ENCODE measurements at places on chromosomes 5 and 9.
A peak's percentile ranks its signal among the peaks of the same experiment; 100 is the strongest.

- DNase-seq = no peak
Observed at GRCh38 chr5:171599957-171600612, 180.6 kb downstream of the FGF18 start.

DNA sequence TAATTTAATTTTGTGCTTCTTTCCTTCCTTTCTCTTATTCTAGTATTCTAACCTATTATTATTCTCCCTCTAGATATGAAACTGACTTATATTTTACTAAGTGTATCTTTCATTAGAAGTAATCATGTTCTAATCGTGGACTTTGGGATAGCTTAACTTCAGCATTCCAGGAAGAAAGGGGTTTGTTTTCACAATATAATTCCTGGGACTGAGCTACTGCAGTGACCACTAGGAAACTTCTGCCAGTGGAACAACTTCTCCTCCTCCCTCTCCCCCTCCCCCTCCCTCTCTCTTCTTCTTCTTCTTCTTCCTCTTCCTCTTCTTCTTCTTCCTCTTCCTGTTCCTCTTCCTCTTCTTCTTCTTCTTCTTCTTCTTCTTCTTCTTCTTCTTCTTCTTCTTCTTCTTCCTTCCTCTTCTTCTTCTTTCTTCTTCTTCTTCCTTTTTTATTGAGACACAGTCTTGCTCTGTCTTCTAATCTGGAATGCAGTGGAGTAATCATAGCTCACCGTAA is 127.9 kb downstream of the NNT start:
- DNase-seq = no peak

GRCh38 chr9:5670079-5670478 is 41.2 kb downstream of the RIC1 start:
- no peak for DNase-seq

DNA sequence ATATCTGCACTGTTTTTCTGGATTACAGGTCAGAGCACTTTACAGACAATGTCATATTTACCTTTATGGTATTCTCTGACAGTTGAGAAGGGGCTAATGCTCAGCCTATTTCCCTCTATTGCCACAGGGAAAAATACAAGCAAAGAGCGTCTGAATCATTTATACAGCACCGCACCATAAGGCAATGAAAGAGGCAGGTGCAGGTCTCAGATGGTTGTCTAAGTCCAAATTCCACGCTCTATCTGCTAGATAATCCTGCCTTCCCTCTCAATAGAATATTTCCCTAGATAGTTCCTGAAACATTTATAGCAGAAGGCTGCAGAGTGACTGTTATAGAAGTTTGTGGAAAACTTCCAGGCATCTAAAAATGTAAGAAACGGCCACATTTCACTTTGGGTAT is 446.1 kb upstream of the CDH6 start:
- DNase-seq = no peak

- no peak for DNase-seq
Observed at GRCh38 chr9:137646341-137646740, 27.5 kb downstream of the EHMT1 start.

- DNase-seq = no peak
Observed at GRCh38 chr5:132684491-132684890, 10.7 kb downstream of the IL4 start.

- peak; percentile 57 for DNase-seq
Observed at GRCh38 chr5:58933891-58934628, 351.2 kb downstream of the RAB3C start.

- no peak for DNase-seq
Observed at GRCh38 chr5:65482296-65482735, 596 bp upstream of the ADAMTS6 start.

GRCh38 chr5:84057211-84057610 is 327.5 kb downstream of the EDIL3 start:
- DNase-seq = no peak

DNA sequence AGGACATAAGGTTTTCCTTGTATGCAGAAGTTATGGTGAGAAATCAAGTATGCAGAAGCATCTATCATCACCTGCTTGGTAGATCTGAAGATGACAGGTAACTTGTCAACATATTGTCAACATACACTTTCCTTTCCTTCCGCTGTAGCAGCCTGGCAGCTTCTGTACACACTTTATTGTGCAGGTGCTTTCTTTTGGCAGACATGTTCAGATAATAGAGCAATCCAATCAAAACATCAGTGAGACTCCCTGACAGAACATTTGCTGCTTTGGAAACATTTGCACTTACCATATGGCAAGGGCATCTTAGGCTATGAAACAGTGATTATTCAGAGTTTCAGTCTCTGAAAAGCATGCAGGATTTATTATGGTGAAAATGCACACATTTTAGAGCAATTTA is 161.1 kb upstream of the CDH12 start:
- DNase-seq = no peak

DNA sequence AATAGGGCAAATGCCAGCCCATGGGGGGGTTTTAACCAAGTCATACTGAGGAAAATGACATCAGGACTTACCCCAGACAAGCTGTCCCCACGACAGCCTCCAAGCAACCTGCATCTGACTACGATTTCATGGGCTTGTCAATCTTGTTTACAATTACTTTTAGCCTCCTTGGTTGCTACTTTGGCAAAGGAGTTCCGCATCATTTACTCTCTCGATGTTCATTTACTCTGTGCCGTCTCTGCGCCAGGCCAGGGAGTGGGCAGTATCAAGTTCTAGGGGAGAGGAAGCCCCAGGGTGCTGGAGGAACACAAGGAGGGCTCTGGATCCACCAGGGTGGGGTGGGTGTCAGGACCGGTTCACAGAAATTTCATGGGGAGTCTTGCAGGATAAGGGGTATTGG is 23.9 kb downstream of the PTPN3 start:
- no peak for DNase-seq

GRCh38 chr9:72691671-72692070 is 170.3 kb downstream of the TMC1 start:
- no peak for DNase-seq

DNA sequence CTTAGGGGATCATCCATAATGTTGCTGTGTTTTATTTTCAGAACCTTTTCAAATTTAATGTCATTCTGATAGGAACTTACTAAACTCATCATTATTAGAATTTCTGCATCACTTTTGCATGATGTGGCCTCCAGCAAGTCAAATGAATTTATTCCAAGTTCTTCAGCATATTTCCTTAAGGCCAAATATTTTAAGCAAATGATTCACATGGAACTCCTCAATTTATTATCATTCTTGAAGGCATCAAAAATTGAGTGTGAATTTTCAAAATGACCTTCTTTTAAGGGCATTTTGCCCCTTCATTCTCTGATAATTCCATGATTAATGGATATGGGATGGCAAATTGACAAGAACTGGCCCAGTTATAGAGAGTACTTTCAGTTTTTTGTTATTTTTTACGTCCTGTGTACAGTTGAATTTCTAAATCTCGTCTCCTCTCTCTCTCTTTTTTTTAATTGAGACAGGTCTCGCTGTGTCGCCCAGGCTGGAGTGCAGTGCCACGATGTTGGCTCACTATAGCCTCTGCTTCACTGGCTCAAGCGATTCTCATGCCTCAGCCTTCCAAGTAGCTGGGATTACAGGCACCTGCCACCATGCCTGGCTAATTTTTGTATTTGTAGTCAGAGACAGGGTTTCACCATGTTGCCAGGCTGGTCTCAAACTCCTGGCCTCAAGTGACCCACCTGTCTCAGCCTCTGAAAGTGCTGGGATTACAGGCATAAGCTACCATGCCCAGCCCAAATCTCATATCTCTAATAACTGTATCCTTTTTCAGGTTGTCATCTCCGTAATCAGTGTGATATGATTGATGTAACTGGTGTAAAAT is 29.1 kb downstream of the GPR21 start:
- DNase-seq = no peak

DNA sequence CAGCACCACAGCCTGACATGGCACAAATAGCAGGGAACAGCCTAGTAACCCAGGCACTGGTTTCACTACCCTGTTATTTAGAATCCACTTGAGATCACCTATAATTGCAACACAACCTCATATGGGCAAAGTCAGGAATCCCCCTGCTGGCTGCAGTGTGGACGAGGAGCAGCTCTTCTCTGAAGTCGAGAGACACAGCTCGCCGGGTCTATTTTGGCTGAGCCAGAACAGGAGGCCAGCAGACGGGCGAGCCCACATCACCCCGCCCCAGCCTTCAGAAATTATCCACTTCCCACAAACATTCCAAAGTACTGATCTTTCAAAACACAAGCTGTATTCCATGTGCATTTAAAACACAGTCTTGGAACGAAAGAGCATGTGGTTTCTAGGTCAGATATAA is 179.0 kb downstream of the ROR2 start:
- no peak for DNase-seq

Data from CD4-positive, alpha-beta T cell treated with Interleukin-2 at 100 ng/mL for 4 hours (primary cell).